ENCODE measurements at places on chromosomes 7 and 10. TPM values are rescaled to one million over a fixed set of nuclear protein-coding genes. Genes with fewer than 3 reads are reported as not detected.

The HOXA4 gene
- total RNA-seq = not detected

The GALNT17 gene
- total RNA-seq = 43.2 TPM

The HTR7 gene
- 20.2 TPM for total RNA-seq

DNA sequence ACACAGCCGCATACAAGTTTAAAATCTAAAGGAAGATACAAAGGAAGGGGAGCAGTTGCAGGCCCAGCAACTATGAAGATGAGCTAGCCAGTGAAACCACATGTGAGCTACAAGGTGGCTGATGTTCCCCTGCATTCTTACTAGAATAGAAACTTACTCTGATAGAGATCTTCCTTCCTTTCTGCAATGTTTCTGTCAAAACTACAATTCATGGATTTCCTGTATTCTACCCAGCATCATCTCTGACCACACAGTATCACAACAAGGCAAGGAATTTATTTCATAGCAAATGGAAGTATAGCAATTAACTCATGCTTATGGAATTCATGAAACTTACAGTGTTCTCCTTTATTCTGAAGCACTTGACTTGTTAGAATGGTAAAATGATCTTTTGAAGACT, 68.7 kb upstream of the AASS start:
- H3K36me3 ChIP-seq = peaks cover 3% of the 10 kb centered on the region
- no peak overlapping the region for H3K4me3 ChIP-seq
- H3K27ac ChIP-seq = no peak overlapping the region
- no peak for DNase-seq
- no peaks in the 10 kb centered on the region for H3K4me1 ChIP-seq

DNA sequence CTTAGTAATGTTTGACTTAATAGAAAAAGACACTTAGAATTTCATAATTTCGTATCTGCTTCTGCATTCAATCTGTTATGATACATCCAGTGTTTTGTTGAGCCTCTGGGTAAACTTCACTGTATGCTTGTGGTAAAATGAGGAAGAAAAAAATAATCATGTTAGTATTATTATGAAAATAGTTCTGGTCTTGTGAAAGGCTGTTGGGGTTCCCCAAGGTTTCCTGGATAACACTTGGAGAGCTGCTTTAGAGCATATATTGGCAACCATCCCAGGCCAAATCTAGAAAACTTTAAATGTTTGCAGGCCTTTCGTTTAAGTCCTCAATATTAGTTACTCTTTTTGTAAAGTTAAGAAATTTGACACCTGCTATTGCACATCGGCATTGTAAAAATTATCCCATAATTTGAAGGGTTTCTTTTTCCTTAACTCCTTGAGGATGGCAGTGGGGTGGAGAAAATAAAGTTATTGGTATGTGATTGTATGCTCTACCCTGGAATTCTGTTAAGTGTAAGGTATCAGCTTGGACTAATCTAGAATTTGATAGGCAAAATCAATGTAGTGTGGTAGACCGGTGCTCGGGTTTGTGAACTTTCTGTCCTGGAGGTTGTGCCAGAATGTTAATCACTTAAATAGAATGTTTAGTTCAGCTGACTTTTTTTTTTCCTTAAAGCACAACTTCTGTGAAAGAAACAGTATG, 54.5 kb downstream of the WAC start:
- no peak for DNase-seq
- no peak overlapping the region for H3K27ac ChIP-seq
- peaks cover 68% of the 10 kb centered on the region for H3K36me3 ChIP-seq
- no peak overlapping the region for H3K4me3 ChIP-seq

DNA sequence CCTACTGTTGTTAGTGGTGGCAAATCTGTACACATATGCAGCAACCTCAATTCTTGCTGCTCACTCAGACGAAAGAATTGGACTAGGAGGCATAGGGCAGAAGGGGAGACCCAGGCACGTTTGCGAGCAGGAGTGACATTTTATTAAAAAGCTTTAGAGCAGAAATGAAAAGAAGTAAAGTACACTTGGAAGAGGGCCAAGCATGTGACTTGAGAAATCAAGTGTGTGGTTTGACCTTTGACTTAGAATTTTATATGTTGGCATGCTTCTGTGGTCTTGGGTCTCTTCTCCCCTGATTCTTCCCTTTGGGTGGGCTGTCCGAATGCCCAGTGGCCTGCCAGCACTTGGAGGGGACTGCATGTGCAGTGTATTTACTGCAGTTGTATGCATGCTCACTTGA, 205.5 kb upstream of the SEMA3D start:
- no peaks in the 10 kb centered on the region for H3K27me3 ChIP-seq
- DNase-seq = no peak
- H3K27ac ChIP-seq = no peak overlapping the region
- H3K4me3 ChIP-seq = no peak overlapping the region

- no peaks in the 10 kb centered on the region for H3K36me3 ChIP-seq
- no peaks in the 10 kb centered on the region for H3K27me3 ChIP-seq
Observed at GRCh38 chr10:48751730-48752129, 67.1 kb downstream of the WDFY4 start.

DNA sequence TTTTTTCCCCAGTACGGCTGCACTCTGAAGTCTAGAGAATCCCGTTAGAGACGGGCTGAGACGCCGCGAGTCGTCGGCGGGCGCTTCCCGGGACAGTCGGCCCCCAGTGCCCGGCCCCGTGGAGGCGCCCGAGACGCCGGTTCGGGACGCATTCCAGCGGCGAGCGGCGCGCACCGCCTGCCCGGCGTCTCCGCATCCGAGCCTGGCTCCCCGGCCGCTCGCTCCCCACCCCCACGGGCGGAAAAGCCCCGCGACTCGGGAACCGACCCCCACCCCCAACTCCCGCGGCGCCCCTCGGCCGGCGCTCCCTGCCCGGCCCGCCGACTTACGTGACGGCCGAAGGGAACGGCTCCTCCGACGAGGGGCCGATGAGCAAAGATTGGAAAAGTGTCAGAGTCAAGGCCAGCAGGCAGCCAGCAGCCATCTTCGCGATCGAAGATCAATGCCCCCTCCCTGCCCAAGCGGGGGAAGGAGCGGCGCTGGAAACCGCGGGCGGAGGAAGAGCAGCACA, 486 bp downstream of the CACNA2D1 start:
- H3K36me3 ChIP-seq = no peaks in the 10 kb centered on the region
- H3K27ac ChIP-seq = peak overlapping the region; percentile 49
- peak; percentile 54 for DNase-seq
- H3K4me3 ChIP-seq = peak overlapping the region; percentile 96
- H3K4me1 ChIP-seq = 0 out of 2 replicates have a peak, but pooled peaks cover 2% of the 10 kb centered on the region

DNA sequence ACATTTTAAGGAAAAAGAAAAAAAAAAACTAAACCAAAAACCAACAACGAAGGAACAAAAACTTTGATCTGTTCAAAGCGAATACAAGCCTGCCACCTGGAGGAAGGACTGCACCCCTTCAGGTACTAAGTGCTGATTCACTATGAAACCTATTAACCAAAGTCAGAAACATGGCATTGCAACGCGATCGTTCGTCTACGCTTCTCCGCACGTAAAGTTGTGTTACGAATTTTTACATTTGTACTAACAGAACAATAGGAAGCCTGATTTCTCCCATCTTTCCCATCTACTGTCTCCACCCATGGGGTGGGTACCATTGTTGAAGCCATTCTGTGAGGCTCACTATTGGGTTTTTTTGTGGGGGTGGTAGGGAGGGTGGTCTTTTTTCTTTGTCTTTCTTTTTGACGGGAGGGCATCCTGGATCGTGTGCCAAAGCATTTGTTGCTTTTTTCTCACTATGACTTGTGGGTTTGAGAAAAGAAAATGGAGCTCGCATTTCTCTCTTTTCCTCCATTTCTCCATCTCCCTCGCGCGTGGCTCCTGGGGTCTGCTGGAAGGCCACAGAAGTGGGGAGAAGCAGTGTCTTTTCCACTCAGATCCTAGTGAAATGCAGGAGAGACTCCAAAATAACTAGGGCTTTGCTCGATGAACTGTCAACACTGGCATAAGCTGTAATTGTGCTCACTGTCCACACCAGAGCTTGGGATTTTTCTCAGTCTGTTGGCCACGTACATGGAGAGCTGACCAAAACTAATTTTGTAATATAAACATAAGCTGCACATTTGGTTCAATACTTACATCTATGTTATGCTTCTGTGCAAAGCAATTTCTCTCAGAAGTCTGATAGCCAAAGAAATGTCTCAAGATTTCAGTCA, 100.9 kb upstream of the YAE1 start:
- no peaks in the 10 kb centered on the region for H3K27me3 ChIP-seq
- no peak overlapping the region for H3K27ac ChIP-seq
- DNase-seq = peak; percentile 62
- no peaks in the 10 kb centered on the region for H3K4me1 ChIP-seq
- no peak overlapping the region for H3K4me3 ChIP-seq

- H3K36me3 ChIP-seq = no peaks in the 10 kb centered on the region
- H3K4me1 ChIP-seq = no peaks in the 10 kb centered on the region
- no peak for DNase-seq
- no peak overlapping the region for H3K4me3 ChIP-seq
Observed at GRCh38 chr7:136062625-136063325, 85.6 kb upstream of the MTPN start.

GRCh38 chr10:80589726-80590373, 52.1 kb downstream of the SH2D4B start:
- H3K36me3 ChIP-seq = peaks cover 4% of the 10 kb centered on the region
- H3K27me3 ChIP-seq = no peaks in the 10 kb centered on the region
- no peak overlapping the region for H3K4me3 ChIP-seq

DNA sequence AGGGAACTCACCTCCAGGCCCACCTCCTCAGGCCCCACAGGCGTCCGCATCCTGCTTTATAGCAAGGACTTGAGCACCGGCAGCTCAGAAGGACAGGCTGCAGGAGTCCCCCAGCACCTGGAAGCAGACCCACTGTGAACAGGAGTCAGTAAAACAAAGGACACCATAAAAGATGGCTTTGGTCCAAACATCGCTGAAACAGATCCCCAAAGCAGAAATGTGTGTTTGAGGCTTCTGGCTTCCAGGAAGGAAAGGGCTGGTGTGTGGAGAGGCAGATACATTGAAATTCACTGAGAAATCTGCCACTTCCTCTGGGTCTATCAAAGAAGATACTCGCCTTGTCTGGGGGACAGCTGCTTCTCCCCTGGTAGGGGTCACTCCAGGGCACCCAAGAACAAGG, 286.2 kb downstream of the PLXNA4 start:
- H3K36me3 ChIP-seq = no peaks in the 10 kb centered on the region
- H3K4me3 ChIP-seq = no peak overlapping the region
- no peaks in the 10 kb centered on the region for H3K27me3 ChIP-seq
- DNase-seq = no peak
- H3K4me1 ChIP-seq = no peaks in the 10 kb centered on the region
- H3K27ac ChIP-seq = no peak overlapping the region

DNA sequence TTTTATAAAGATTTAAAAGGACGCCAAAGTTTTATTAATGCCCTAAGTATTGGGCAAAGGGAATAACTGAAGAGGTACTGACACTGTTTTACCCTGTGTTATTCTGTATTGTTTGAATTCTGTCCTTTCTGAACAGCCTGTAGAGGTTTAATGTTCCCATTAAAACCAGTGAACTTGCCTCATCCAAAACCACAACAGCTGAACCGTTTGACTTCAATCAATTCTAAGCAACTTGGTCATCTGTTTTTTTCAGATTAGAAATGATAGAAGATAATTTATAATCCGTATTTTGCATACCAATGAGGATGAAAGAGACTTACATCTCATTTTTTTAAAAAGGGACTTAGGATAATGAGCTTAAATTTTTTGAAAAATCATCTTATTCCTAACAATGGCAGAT, 40.4 kb downstream of the HACD1 start:
- no peak overlapping the region for H3K27ac ChIP-seq
- no peak for DNase-seq
- no peaks in the 10 kb centered on the region for H3K4me1 ChIP-seq
- no peaks in the 10 kb centered on the region for H3K27me3 ChIP-seq
- H3K4me3 ChIP-seq = no peak overlapping the region

- peak overlapping the region; percentile 95 for H3K4me3 ChIP-seq
- no peak overlapping the region for H3K27ac ChIP-seq
- no peaks in the 10 kb centered on the region for H3K27me3 ChIP-seq
- no peak for DNase-seq
- H3K4me1 ChIP-seq = no peaks in the 10 kb centered on the region
- peaks cover 9% of the 10 kb centered on the region for H3K36me3 ChIP-seq
Observed at GRCh38 chr10:99429517-99430095, 818 bp downstream of the GOT1 start.

- no peak for DNase-seq
- H3K4me1 ChIP-seq = peaks cover under 1% of the 10 kb centered on the region
- H3K27me3 ChIP-seq = no peaks in the 10 kb centered on the region
- no peak overlapping the region for H3K27ac ChIP-seq
- no peak overlapping the region for H3K4me3 ChIP-seq
- no peaks in the 10 kb centered on the region for H3K36me3 ChIP-seq
Observed at GRCh38 chr7:123769371-123769770, 20.6 kb upstream of the WASL start.

- no peaks in the 10 kb centered on the region for H3K4me1 ChIP-seq
- no peak overlapping the region for H3K4me3 ChIP-seq
- peaks cover 4% of the 10 kb centered on the region for H3K36me3 ChIP-seq
- no peak for DNase-seq
- H3K27ac ChIP-seq = no peak overlapping the region
Observed at GRCh38 chr7:29154076-29154475, 7.7 kb upstream of the CPVL start.

DNA sequence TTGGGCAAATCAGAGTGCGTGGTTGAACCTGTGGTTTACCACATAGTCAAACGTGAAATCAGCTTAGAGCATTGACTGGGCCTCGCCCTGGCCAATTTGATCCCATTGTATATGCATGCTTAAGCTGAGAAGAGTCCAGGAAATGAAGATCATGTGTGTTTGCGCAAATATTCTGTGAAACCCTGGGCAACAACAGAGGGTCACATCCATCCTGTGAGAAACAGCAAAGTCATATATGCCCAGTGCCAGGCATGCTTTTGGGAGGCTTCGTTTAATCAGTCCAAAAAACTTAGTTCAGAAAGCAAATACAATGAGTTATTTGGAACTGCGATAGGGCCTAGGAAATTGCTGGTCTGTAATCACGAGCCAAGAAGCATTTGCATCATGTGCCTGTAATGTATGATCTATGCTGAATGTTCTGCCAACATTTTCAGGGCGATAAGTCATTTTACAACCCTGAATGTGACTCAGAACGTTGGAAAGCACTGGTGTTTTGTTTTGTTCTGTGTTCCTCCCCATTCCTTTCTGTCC, 412.1 kb upstream of the CELF2 start:
- no peak for DNase-seq
- no peak overlapping the region for H3K4me3 ChIP-seq
- no peaks in the 10 kb centered on the region for H3K36me3 ChIP-seq
- H3K27ac ChIP-seq = no peak overlapping the region
- no peaks in the 10 kb centered on the region for H3K27me3 ChIP-seq

- H3K4me3 ChIP-seq = no peak overlapping the region
- H3K27ac ChIP-seq = no peak overlapping the region
- H3K4me1 ChIP-seq = no peaks in the 10 kb centered on the region
Observed at GRCh38 chr7:12111422-12112405, 99.4 kb upstream of the TMEM106B start.

DNA sequence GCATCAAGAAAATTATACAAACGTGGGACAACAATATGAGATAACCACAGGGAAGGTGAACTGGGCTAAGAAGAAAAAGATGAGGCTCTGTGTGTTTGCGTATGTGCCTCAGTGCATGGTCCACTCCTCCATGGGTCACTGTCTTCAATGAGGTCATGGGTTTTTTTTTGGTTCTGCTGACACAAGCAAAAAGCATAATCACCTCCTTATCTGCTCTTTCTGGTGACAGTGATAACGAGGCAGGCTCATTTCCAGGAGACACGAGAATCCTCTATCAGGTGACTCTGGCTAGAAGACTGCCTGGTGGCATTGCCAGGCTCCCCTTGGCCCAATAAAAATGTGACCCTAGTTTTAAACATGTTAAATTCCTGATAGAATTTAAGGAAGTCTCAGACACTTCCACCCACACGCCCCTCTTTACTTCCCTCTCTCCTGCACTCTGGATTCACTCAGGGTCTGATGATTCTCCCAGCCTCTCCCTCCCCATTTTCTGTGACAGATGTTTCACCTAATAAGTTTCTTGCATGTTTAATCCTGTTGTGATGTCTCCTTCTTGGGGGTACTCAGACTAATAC, 35.3 kb upstream of the CDCA7L start:
- no peaks in the 10 kb centered on the region for H3K4me1 ChIP-seq
- H3K4me3 ChIP-seq = no peak overlapping the region
- H3K27ac ChIP-seq = no peak overlapping the region
- no peaks in the 10 kb centered on the region for H3K36me3 ChIP-seq

Measured in H9 (cell line).